ENCODE measurements at places on chromosomes 4 and X.

GRCh38 chr4:7922466-7922865, 17.2 kb downstream of the AFAP1 start:
- no peak for DNase-seq

DNA sequence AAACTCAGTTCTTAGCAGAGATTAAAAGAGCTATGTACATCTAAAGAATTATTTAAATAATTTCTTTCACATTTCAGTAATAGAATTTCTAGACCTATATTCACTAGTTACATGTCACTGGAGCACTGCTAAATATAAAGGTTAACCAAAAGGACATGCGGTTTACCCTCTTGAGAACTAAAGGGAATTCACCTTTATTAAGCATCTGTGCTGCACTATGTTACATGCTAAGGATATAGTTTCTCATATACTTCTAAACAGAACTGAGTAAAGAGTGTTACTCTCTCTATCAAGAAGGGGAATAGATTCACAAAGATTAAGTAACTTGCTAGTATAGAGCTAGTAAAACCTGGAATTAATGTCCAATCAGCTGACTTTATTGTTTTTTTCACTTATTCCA, 7.6 kb downstream of the SPIN3 start:
- no peak for DNase-seq

GRCh38 chrX:16848541-16848940, 21.6 kb downstream of the RBBP7 start:
- DNase-seq = no peak

DNA sequence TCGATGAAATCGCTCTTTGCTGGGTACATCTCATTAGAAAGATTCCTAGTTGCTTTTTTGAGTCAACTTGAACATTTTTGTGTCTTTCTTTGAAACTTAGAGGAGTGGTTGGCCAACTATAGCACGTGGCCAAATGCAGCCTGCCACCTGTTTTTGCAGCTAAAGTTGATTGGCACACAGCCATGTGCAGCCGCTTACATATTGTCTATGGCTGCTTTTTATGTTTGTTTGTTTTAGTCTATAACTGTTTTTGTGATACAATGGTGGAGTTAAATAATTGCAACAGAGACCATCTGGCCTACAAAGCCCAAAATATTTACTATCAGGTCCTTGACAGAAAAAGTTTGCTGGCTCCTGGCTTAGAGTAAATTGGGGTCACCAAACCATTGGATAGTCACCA, 86.3 kb downstream of the CLCN4 start:
- no peak for DNase-seq

All from CD4-positive, alpha-beta T cell treated with Interleukin-21 for 1 hour (primary cell).